ENCODE measurements at places on chromosomes 2 and 18.

DNA sequence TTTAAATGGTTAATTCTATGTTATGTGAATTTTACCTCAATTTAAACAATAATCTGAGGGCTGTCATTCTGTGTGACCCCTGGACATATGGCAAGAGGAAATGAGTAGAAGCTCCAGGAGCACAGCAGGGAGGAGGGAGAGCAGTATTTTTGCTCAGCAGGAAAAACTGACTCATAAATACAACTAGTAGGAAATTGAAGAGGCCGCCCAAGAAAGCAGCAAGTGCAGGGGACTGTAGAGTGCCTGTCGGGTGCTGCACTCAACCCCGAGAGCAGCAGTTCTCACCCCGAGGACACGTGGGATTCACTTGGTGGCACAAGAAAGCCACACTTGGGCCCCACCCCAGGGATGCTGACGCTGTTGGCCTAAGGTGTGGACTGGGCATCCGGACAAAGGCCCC is 60.8 kb downstream of the NPAS2 start:
- no peak for DNase-seq

DNA sequence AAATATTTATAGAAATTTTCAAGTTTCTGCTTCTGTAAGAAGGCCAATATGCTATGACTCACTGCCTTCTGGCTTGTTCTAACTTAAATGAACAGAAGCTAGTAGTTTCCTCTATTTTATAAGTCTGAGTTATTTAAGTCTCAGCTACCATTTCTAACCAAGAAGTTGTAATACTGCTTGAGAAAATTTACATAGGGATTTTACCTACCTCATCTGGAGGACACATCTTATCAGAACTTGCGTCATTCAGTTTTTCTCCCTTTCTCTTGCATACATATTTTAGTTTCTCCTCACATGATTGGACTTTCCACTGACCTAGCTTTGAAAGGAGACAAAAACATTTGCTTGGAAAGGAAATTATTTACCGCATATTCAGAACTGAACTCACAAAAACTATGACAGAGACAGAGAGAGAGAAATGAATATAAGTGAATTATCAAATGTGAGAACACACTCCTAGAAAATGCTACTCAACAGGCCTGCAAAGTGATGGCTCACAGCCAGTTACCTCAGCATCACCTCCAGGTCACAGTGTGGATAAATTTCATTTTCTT is 81.1 kb upstream of the CD302 start:
- no peak for DNase-seq

DNA sequence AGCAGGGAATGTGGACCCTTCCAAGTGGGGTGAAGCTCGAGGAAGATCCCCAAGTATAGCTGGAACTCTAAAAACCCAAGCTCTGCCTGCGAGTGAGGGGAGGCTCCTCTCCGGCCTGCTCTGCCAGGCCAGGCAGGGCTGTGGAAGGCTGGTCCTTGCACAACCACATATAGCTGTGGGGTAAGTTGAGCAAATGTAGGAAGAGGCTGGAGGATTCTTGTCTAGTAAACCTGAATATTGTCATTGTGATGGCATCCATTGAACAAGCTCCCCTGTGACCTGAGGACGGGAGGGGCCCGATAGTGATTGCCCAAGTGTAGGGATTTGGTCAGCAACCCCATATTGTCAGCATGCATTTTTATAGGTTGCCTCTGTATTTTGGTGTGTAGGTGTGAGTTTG is 103.0 kb downstream of the ACKR3 start:
- no peak for DNase-seq

DNA sequence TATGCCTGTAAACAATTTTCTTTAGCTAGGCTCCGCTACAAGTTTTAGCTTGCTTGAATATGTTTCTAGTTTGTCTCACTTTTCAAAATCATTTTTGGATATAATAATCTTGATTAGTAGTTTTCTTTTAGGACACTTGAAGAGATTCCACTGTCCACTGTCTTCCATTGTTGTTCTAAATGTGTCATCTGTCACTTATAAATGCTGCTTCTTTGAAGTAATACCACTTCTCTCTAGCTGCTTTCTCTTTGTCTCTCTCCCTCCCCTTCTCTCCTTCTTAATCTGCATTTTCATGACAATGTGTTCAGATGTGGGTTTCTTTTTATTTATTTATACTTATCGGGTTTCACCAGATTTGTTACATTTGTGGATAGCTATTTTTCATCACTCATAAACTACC is 73.7 kb upstream of the DPP10 start:
- DNase-seq, result no peak

DNA sequence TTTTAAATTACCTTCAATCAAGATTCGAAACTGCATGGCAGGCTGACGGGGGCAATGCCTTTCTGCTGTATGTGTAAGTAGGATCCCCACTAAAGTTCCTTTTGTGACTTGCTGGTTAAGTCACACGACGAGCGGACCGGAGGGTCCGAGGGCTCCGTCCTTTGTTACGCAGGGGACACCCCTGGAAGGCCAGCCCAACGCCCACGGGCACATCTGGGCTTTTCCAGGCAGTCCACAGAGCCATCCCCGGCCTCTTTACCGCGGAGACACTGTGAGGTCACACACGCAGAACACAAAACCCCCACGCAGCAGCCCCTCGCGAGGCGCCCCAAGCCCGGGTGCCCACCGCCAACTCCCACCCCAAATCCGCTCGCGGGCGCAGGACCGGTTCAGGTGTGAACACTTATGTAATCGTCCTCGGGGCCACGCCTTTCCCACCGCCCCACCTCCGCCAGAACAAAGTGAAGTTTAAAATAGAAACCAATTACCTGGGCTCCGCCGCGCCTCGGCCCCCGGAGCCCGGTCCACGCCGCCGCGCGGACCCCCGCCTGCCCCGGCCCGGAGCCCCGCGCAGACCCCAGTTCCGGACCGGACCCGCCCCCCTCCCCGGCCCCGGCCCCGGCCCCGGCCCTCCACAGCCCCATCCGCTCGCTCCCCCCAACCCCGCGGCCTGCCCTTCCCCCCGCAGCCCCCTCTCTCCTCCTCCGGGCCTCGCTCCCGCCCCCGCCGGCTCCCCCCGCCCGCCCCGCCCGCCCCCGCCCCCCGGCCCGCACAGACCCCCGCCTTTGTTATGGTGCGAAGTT is 4.2 kb downstream of the ZNF516 start:
- DNase-seq, result no peak

DNA sequence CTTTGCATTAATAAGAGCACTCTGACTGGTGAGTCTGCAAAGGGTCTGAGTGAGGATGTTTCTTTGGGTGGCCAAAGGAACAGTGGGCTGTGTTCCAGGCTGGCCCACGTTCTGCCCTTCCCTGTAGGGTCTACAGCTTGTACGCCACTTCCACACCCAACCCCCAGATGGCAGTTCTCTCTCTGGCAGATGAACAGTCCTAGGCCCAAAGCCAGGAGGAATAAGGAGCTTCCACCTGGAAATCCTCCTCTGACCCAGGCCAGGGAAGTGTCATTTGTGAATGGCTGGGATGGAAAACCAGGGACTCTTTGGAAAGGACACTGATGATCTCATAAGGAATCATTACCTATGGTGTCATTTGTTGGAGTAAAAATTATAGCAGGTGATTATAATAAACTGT is 6.6 kb downstream of the OTOF start:
- no peak for DNase-seq

DNA sequence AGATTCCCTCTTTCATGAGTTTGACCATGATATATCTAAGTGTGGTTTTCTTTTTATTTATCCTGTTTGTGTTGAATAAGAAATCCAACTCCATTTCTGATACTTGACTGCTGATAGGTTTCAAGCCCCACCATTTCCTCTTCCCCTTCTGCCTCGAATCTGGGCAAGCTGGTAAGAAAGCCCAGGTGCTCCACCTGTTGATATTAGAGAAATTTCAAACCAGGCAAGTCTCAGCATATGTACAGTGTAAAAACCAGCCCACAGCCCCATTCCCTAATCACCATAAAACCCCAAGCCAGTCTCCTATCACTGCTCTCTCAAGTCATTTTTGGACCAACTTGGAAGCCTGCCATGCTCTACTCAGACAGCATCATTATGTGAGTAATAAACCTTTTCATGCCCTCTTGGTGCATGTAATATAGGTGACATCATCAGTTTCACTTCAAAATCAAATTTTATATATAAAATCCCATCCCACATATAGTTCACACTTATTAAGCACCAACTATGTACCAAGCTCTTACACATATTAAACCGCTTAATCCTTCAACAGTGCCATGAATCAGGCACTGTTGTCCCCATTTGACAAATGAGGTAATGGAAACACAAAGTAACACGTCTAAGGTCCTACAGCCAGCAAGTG is 46.6 kb downstream of the SMAD2 start:
- no peak for DNase-seq

DNA sequence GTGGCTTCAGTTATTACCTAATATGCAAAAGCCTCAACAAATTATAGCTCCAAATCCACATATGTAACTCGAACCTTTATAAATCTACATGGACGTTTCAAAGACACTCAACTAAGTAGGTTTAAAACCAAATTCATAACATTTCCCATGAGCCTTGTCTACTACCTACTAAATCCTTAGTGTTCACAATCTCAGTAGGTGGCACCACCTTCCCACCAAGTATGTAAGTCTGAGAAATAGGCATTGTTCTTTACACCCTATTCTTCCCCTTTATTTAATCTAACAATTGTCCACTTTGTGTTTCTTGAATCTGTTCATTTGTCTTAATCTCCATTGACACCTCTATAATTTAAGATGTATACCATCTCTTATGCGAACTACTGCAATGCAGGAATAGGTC is 4.6 kb downstream of the PIGN start:
- DNase-seq, result no peak

- DNase-seq, result no peak
These were observed 893.8 kb upstream of the POU3F3 start for GRCh38 chr2:103960129-103960513.

DNA sequence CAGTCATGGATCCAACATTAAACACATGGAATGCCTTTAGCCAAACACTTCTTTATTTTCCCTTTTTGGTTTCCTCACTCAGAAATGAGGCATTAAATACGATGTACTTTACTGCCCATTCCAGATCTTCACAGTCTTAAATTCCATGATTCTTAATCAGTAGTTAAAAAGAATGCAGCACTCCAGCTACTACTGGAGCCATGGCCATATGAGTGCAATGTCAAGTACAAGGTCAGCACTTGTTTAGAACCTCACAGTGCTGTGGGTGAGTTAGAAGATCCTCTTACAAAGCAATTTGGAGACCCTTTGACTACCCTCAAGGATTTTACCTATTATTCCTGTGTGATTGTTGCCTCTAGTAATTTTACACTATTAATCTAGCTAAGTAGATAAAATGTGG is 550.3 kb upstream of the LRRTM1 start:
- DNase-seq, result no peak

GRCh38 chr2:62215306-62216064 is 19.6 kb downstream of the B3GNT2 start:
- no peak for DNase-seq

Measured in KG1 (cell line).